Ascending aorta (tissue), 2 donors: ENCODE measurements at places on chromosomes 6 and 20.
A peak's percentile ranks its signal among the peaks of the same experiment; 100 is the strongest.

GRCh38 chr20:19833395-19833794, 75.3 kb downstream of the RIN2 start:
- DNase-seq = no peak

GRCh38 chr6:34970957-34971356, 81.9 kb downstream of the ANKS1A start:
- no peak for DNase-seq

DNA sequence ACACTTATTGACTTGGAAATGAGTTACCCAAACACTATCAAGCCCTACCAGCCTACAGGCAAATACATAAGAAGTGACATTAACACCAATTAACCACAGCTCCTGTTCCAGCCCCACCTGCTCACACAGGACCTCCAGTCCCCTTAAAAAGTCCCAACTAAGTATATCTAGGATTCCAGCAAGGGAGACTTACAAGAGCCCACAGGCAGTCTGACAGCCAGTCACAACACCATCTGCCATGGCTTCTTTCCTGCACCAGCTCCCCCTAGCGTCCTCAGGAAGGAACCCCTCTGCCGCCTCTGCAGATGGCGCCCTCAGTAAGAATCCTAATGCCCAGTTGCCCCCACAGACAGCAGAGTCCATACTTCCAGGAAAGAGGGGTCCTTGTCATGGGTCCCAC, 122.1 kb downstream of the HIVEP2 start:
- no peak for DNase-seq

DNA sequence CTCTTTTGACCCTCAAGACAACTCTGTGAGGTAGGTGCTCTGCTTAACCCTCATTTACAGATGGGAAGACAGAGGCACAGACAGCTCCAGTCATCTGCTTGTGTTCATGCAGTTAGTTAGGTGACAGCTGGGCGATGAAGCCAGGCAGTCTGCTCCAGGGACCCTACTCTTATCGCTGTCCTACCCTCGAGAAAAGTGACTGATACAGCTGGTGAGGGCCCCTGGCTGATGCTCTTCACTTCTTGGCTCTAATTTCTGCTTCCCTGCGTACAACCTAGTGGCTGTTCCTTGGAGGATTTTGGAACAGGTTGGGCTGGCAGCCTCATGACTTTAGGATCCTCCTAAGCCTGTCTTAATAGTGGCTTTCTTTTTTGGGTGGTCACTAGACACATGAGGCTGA, 9.1 kb upstream of the TJAP1 start:
- DNase-seq = no peak

- no peak for DNase-seq
These were observed 105.0 kb downstream of the SPTLC3 start for GRCh38 chr20:13113731-13114130.

- no peak for DNase-seq
These were observed 35.0 kb downstream of the CDC5L start for GRCh38 chr6:44422531-44422930.

- peak; percentile 49 for DNase-seq
These were observed at the start of gene MACROD2 for GRCh38 chr20:13995086-13995665. MACROD2 (plus strand) TSS chr20:13995516.

GRCh38 chr20:33119725-33120720, 40.6 kb downstream of the BPIFB4 start:
- DNase-seq = no peak

DNA sequence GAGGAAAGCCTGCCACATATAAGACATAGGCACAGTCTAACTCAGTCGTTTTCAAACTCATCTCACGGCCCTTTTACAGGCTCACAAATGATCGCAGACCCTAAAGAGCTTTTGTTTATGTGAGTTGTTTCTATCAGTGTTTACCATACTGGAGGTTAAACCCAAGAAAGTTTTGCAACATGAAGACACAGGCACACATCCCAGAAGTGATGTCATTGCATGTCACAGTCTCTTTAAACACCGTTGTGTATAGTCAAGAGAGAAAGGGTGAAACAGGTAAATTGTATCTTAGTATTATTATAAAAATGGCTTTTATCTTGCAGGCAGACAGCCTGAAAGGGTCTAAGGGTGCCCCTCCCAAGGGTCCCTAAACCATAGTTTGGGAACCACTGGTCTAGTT, 96.7 kb downstream of the BACH2 start:
- DNase-seq = no peak

GRCh38 chr20:50085481-50086365, 27.2 kb downstream of the UBE2V1 start:
- DNase-seq = peak; percentile 66

GRCh38 chr20:5143851-5144250, 17.0 kb downstream of the CDS2 start:
- DNase-seq = no peak

GRCh38 chr6:135066397-135066796, 11.8 kb upstream of the HBS1L start:
- no peak for DNase-seq

- DNase-seq = no peak
These were observed 31.2 kb downstream of the CITED2 start for GRCh38 chr6:139343052-139343750.

GRCh38 chr20:31968291-31969126, 558 bp downstream of the XKR7 start:
- DNase-seq = peak; percentile 71

- DNase-seq = no peak
These were observed 6.9 kb upstream of the CITED2 start for GRCh38 chr6:139381216-139381865.
